Adipose tissue (tissue), 3 donors: ENCODE measurements at places on chromosomes 6 and 20. TPM values are rescaled to one million over a fixed set of nuclear protein-coding genes. Genes with fewer than 3 reads are reported as not detected.

The SLC22A2 gene
- polyA plus RNA-seq = not detected

The ZNF165 gene
- 1.0 TPM for polyA plus RNA-seq

The HLA-DOA gene
- 1.6 TPM for polyA plus RNA-seq

The HLA-G gene
- 0.07 TPM for polyA plus RNA-seq

The EEF1A2 gene
- 1.2 TPM for polyA plus RNA-seq

The FGD2 gene
- 10.1 TPM for polyA plus RNA-seq

The RIPOR2 gene
- 12.6 TPM for polyA plus RNA-seq

The PRDM13 gene
- polyA plus RNA-seq = not detected

The DUSP22 gene
- 38.5 TPM for polyA plus RNA-seq

The MROH8 gene
- polyA plus RNA-seq = 3.6 TPM

The ELOVL4 gene
- polyA plus RNA-seq = 0.25 TPM

The MTHFD1L gene
- polyA plus RNA-seq = 3.9 TPM

The WFDC5 gene
- not detected for polyA plus RNA-seq

The TTLL9 gene
- not detected for polyA plus RNA-seq

The TRIM40 gene
- polyA plus RNA-seq = not detected

The MAS1 gene
- polyA plus RNA-seq = not detected

The DEFB113 gene
- polyA plus RNA-seq = not detected

The HDGFL1 gene
- polyA plus RNA-seq = not detected

The EPPIN gene
- not detected for polyA plus RNA-seq

The NKX2-4 gene
- polyA plus RNA-seq = not detected

The PTK7 gene
- polyA plus RNA-seq = 11.2 TPM

The OXT gene
- polyA plus RNA-seq = not detected

The LINC00237 gene
- polyA plus RNA-seq = not detected

The RAET1G gene
- 1.2 TPM for polyA plus RNA-seq

The MEI4 gene
- 0.41 TPM for polyA plus RNA-seq

The COL12A1 gene
- 4.2 TPM for polyA plus RNA-seq

The PHACTR2 gene
- polyA plus RNA-seq = 1.6 TPM

The QRSL1 gene
- 5.4 TPM for polyA plus RNA-seq

The CTCFL gene
- 0.04 TPM for polyA plus RNA-seq

The ZBTB46 gene
- 1.8 TPM for polyA plus RNA-seq

The BFSP1 gene
- 1.0 TPM for polyA plus RNA-seq

The BANF2 gene
- 0.92 TPM for polyA plus RNA-seq

The LPA gene
- not detected for polyA plus RNA-seq

The PPIL6 gene
- 1.2 TPM for polyA plus RNA-seq

The SCUBE3 gene
- 0.11 TPM for polyA plus RNA-seq

The LY6G6C gene
- 0.16 TPM for polyA plus RNA-seq

The C6orf58 gene
- 0.05 TPM for polyA plus RNA-seq

The DOK5 gene
- polyA plus RNA-seq = 3.2 TPM

The ROMO1 gene
- polyA plus RNA-seq = 211 TPM

The TMEM74B gene
- 5.1 TPM for polyA plus RNA-seq

The FERMT1 gene
- polyA plus RNA-seq = 1.4 TPM

The SSTR4 gene
- polyA plus RNA-seq = 0.07 TPM

The TFAP2C gene
- 1.3 TPM for polyA plus RNA-seq

The AGER gene
- polyA plus RNA-seq = 3.3 TPM
